Adrenal gland (tissue), 19 donors: ENCODE measurements at places on chromosomes 3 and 15. TPM values are rescaled to one million over a fixed set of nuclear protein-coding genes. Genes with fewer than 3 reads are reported as not detected.

CCR9 gene
- not detected for total RNA-seq

DNA sequence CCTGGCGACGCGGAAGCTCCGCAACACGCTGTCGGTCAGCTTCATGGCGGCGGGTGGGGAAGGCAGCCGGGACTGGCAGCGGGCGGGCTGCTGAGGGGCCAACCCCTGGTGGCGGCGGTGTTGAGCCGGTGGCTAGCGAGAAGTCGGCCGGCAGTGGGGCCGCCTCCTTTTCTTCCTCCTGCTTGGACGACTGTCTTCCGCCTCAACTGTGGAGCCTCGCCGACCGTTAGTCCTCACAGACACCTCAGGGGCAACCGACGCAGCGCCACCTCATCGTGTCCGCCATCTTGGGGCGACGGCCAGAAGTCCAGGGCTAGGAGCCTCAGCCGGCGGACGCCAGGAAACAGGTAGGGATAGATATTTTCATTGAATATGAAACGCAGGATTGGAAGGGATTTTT lies 875.1 kb downstream of the NSUN3 start:
- H3K36me3 ChIP-seq: no peaks in the 10 kb centered on the region
- H3K4me1 ChIP-seq: no peaks in the 10 kb centered on the region
- H3K27me3 ChIP-seq: no peaks in the 10 kb centered on the region
- no peak overlapping the region for H3K4me3 ChIP-seq
- H3K27ac ChIP-seq: no peak overlapping the region
- DNase-seq: no peak

DNA sequence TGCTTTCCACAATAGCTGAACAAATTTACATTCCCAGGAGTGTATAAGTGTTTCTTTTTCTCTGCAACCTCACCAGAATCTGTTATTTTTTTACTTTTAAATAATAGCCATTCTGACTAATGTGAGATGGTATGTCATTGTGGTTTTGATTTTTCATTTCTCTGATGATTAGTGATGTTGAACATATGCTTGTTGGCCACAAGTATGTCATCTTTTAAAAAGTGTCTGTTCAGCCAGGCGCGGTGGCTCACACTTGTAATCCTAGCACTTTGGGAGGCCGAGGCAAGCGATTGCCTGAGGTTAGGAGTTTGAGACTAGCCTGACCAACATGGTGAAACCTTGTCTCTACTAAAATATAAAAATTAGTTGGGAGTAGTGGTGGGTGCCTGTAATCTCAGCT lies 619.3 kb downstream of the SI start:
- H3K27me3 ChIP-seq: no peaks in the 10 kb centered on the region
- no peak overlapping the region for H3K4me3 ChIP-seq
- no peaks in the 10 kb centered on the region for H3K4me1 ChIP-seq
- DNase-seq: no peak

DNA sequence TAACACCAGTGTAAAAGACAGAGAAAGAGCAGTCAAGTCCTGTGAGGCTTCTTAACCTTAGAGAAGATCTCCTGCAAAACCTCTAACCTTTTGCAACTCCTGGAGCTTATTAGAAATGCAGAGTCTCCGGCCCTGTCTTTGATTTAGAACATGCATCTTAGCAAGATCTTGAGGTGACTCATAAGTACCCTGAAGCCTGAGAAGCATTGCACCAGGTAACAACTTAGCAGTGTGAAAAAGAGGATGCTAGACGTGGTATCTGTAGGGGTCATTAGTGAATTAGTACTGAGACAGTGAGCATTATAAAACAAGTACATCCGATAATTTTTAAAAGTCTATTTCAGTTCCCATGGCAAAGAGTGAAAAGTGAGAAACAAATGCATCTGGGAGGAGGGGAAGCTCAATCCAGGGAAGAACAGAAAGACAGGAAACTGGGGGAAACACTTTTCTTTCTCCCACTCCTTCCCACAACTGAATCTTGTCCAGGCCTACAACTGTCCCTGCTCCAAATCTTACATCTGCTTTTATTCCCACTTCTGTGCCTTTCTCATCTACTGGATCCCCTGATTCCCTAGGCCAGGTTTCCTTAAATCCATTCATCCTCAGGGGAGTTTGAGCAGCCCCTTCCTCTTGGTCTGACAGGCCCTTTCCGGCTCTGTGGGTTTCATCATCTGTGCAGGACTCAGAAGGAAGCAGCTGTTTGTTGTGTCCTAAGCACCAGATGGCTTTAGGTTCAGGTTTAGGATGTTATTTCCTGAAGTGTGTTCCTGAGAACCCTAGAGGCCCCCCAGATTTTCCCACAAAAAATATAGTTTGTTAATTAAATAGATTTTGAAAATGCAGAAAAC lies 128.1 kb upstream of the IL12A start:
- H3K4me1 ChIP-seq: peaks cover 9% of the 10 kb centered on the region
- no peaks in the 10 kb centered on the region for H3K36me3 ChIP-seq
- DNase-seq: no peak

DNA sequence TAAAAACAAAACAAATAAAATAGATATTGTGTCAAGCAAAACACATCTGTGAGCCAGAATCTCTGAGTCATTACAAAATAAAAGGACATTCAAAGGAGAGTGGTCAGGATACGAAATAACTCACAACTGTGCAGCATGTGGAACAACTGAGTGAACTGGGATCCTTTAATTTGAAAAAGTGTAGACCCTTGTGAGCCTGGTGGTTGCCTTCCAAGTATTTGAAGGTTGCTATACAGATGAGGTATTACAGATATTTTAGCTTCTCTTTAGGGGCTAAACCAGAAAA lies 26.7 kb downstream of the KCNMB2 start:
- H3K27me3 ChIP-seq: no peaks in the 10 kb centered on the region
- no peaks in the 10 kb centered on the region for H3K36me3 ChIP-seq
- H3K4me1 ChIP-seq: no peaks in the 10 kb centered on the region
- H3K4me3 ChIP-seq: no peak overlapping the region

DNA sequence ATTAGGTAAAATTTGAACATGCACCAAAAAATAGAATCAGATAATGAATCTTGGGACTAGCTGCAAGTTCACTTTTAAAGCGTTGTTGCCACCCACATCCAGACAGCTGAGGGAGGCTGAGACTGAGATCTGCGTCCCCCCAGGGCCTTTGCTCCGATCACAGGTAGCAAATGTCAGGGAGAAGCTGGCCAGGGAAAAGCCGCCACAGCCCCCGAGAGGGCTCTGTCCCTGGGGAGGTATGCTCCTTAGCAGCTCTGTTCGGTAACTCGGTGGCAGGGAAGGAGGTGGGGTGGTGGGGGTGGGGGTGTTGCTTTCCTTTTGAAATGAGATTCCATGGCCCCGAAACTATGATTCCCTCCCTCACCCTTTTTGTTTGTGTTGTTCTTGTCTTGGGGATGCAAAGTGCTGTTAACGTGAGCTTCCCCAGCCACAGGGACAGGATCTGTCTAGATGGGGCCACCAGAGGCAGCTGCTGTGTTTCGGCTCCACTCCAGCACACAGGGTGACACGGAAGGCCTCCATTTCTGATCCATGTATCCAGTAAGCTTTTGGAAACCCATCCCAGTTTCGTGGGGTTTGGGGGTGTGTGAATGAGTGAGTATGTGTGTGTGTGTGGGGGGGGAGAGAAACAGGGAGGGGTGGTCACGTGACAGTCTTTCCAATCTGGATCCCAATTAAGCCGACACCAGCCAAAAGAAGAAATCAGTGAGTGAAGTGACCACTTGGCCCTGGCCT lies 1.1 kb upstream of the MINAR1 start:
- peaks cover 17% of the 10 kb centered on the region for H3K27me3 ChIP-seq
- no peak overlapping the region for H3K27ac ChIP-seq
- H3K4me3 ChIP-seq: no peak overlapping the region
- DNase-seq: no peak
- H3K36me3 ChIP-seq: no peaks in the 10 kb centered on the region
- no peaks in the 10 kb centered on the region for H3K4me1 ChIP-seq

GRCh38 chr3:63481627-63482026 lies 170.8 kb upstream of the SNTN start:
- H3K27ac ChIP-seq: no peak overlapping the region
- no peaks in the 10 kb centered on the region for H3K36me3 ChIP-seq

GRCh38 chr3:179732661-179733348 lies 80.0 kb downstream of the USP13 start:
- H3K36me3 ChIP-seq: no peaks in the 10 kb centered on the region
- H3K4me3 ChIP-seq: no peak overlapping the region
- H3K27ac ChIP-seq: peak overlapping the region; percentile 65
- no peaks in the 10 kb centered on the region for H3K27me3 ChIP-seq
- peaks cover 4% of the 10 kb centered on the region for H3K4me1 ChIP-seq
- DNase-seq: peak; percentile 94

DNA sequence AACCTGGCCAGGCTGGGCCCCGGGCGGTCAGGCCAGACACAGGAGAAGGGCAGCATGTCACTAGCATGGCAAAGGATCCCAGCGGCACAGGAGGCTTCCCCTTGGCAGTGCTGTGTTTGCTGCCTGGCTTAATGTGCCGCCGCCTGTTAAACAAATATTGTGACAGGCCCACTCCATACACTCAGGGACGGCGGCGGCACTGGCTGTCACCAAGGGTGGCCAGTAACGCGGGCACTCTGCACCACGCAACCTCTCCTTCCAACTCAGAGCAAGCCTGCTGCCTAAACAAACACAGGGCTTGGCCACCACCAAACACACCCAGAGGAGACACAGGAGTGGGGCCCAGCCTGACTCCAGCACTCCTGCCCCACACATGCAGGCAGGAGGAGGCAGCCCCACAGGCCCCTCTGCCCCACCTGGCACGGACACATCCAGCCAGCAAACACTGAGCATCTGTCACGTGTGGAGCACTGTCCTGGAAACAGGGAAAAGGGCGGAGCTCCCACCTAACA lies 48.0 kb downstream of the TPRA1 start:
- H3K27ac ChIP-seq: no peak overlapping the region
- no peaks in the 10 kb centered on the region for H3K27me3 ChIP-seq
- no peak for DNase-seq
- no peak overlapping the region for H3K4me3 ChIP-seq

IQCF5 gene
- not detected for total RNA-seq

MED12L gene
- total RNA-seq: 14.1 TPM

- no peaks in the 10 kb centered on the region for H3K27me3 ChIP-seq
- H3K36me3 ChIP-seq: no peaks in the 10 kb centered on the region
Observed at GRCh38 chr3:149042789-149043386, 43.4 kb downstream of the HLTF start.

DNA sequence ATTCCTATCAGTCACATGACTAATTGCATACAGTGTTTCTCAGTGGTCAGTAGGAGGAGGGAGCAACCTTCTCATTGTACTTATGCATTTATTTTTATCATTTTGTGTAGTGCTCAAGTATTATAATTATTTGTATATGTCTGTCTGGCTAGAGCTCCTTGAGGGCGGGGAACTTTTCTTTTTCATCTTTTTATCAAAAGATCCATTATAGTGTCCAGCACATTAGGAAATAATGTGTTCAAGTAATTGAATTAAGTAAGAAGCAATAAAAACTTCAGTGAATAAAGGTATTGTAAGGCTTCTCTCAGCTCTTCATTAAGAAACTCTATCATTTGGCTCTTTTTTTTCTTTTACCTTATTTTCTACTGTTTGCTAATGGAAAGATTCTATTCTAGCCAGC lies 18.8 kb downstream of the FGF7 start:
- H3K4me1 ChIP-seq: no peaks in the 10 kb centered on the region
- no peak overlapping the region for H3K27ac ChIP-seq
- no peaks in the 10 kb centered on the region for H3K27me3 ChIP-seq
- H3K36me3 ChIP-seq: no peaks in the 10 kb centered on the region

CSPG4 gene
- total RNA-seq: 2.2 TPM
